ENCODE measurements at places on chromosomes 5 and 9.
A peak's percentile ranks its signal among the peaks of the same experiment; 100 is the strongest.

DNA sequence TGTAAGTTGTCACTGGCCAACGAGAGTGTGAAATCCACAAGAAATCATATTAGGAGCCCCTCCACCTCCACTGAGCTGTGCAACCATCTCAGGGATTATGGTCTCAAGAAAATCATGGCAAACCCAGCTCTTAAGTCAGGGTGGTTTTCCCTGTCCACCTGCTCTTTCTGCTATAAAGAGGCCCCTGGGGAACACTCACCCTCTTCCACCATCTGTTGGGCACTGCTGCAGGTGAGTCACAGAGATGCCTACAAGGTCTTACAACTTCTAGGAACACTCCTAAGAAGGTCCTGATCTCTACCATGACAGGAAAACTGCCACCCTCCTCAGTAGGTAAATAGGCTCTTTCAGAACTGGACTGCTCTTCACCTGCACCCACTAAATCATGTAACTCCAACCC is 61.8 kb downstream of the DRD1 start:
- DNase-seq, result no peak

DNA sequence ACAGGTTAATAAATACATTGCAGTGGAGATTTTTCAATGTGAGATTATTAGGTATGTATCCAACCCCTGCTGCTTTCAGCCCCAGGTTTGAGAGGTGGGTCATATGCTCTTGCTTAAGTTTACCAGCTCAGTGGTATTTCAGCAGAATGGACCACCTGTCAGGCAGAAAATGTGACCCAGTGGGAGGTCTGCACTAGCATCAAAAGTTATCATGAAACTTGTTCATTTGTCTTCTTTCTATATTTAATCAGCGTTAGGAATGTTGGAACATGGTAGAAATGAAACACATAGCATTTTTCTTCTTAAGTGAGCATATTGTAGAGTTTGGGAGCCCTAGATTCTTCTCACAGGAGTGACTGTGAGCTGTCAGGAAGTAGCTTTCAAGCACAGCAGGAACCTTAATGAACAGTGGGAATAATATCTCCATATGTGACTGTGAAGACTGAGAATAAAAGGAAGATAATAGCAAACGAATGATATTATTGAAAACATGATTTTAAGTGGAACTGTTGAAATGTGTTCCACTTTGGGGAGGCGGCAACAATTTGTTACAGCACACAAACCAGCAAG is 596.9 kb upstream of the CDH6 start:
- DNase-seq, result no peak

GRCh38 chr5:179876610-179876952 is 18.0 kb upstream of the MRNIP start:
- no peak for DNase-seq

GRCh38 chr9:4678679-4679267 is 596 bp upstream of the CDC37L1 start:
- DNase-seq, result no peak

GRCh38 chr5:39794513-39795210 is 369.9 kb upstream of the DAB2 start:
- no peak for DNase-seq

- DNase-seq, result no peak
Observed at GRCh38 chr9:3827175-3827574, 301.4 kb upstream of the RFX3 start.

- DNase-seq, result no peak
Observed at GRCh38 chr9:123441769-123442168, 85.8 kb downstream of the CRB2 start.

DNA sequence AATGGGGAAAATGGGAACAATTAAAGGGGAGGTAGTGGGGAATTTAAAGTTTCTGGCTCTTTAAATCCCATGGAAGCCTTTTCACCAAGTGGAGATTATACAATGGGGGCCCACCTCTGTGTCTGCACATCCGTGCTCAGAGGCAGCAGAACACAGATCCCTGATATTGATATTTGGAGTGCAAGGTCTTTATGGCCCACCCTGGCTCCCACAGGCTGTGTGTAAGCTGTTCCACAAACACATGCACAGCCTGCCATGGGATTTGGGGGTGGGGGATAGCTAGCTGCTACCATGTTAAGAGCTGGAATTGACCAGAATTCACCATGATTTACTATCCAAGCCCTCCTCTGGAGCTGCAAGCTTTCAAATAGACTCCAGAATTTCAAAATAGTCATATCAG is 55.9 kb downstream of the RASGEF1C start:
- DNase-seq, result no peak

DNA sequence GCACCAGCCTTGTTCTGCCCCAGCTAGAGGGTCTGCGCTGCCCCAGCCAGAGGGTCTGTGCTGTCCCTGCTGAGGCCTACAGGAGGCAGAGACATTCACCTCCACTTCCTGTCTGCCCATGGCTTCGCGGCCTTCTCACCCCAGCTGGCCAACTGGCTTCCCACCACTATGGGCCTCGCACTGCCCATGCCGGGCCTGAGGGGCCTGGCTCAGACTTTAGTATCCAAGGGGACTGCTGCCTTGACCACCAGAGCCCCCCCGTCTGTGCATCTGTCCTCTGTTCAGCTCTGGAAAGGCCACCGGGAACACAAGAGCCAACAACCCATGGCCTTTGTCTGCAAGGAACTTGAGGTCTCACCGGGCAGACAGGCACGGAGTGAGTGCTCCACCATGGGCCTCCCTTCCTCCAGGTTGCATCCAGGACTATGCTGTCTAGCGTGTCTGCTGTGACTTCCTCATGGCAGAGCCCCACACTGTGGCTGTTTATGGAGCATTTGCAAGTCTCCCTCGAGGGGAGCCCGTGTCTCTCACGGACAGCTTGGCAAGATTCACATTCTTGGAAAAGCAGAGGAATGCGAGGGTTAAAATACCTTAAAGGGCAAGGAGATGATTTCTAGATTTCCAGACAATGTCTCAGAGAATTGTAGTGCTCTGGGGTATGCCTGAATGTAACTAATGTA is 1.7 kb downstream of the DCANP1 start:
- no peak for DNase-seq

DNA sequence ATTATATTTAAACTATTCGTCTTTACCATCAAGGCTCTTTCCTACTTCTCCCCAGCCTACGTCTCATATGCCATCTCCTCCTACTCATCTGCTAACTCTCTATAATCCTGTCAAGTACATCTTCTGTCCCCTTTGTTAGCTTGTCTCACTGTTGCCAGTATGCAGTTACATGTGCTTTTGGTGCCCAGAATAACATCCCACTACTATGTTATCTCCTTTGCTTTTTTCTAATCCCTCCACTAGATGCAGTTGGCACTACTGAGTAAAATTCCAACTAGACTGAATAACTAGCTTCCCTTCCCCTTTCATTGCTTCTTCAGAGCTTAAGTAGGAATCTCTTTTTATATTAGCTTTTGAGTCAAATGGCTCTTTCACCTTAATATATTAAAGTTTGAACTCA is 3.0 kb upstream of the ARRDC3 start:
- no peak for DNase-seq

- DNase-seq, result no peak
Observed at GRCh38 chr5:149044453-149045088, 18.3 kb downstream of the SH3TC2 start.

DNA sequence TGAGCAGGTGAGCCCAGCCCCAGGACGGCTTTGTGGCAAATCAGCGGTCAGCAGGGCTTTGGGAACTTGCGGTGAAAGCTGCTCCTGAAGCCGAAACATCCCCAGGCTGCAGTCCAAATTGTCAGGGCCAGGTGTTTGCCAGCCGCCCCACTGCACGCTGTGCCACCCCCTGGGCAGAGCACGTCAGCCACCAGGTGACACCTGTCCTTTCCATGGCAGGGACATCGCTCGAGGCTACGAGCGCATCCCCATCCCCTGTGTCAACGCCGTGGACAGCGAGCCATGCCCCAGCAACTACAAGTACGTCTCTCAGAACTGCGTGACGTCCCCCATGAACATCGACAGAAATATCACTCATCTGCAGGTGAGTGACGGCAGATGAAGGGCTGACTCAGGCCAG is 64.4 kb upstream of the CACNA1B start:
- DNase-seq, result no peak

DNA sequence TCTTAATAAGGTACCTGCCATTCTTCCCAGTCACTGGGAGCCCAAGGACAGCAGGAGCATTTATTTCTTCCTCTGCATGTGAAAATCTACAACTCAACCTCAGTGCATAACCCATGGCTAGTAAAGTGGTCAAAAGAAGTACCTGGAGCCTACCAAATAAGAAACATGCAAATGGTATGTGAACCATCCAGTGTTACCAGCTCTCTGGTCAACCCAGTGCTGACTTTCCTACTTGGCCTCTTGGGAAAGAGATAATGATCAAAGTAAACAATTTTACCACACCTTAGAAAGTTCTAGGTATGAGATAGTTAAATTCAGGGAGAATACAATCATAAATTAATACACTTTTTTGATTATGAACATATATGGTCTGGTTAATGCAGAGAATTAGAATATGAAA is 325.6 kb downstream of the ENC1 start:
- no peak for DNase-seq

DNA sequence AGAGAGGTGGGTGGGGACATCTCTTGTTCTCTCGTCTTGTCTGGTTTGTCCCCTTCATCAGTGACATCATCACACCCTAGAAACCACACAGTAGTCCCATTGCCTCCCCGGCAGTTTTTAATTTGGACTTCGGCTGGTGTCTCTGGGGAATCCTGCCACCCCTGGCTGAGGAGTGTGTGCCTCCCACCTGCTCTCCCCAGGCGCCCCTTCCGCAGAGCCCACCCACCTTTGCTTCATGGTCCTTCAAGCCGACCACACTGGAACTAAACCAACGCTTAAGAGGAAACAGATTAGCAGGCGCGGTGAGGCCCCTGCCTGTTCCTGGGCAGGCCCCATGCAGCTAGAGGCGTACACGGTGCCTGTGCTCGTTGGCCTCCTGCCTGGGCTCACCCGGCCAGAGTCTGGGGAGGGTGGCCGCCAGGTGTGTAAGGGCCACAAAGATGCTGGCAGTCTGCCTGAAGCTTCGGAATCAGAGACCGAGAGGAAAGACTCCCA is 107.6 kb upstream of the SPRY4 start:
- peak; percentile 46 for DNase-seq

DNA sequence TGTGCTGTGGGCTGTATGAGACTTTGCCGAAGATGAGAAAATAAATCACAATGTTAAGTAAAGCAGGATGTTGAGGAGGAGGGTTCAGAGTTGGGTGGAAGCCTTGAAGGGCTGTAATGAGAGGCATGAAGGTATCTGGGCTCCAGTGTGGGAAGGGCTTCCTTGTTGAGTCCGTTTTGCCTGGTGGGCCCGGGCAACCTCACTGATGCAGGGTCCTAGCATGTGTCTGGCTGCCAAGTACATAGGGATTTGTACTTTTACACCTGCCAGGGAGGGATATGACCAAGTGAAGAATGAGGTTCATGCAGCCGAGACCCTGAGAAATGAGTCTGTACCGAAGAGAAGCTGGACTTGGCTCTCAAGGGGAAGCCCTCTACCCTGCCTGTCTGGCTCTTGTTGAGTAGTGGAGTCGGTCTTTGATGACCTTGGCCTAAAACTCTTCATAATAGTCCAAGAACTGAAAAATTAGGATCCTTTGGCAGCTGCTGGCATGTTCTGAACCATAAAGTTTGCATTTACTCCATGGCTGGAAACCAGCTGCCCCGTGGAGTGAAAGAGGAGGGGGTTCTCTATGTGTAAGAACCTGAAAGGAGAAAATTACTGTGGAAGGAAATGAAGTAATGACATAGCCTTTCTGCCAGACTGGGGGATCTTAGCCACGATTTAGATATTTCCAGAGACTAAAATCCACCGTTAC is 59.0 kb upstream of the DPYSL3 start:
- no peak for DNase-seq

DNA sequence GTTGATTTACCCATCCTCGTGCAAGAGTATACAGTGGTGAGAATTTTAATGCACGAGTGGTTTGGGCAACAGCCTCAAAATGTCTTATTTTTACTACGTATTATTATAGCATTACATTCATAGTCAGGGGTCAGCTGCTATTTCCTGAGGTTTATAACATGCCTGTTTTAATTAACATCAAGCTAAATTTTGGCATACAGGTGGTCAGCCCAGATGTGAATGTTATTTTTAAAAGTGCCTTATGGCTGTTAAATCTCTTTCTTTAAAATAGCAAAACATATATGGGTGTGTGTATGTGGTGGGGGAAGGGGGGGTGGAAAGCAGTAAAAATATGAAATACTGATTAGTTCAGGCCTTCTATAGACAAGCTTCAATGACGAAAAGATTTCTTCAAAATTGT is 424.5 kb upstream of the CLINT1 start:
- DNase-seq, result no peak

DNA sequence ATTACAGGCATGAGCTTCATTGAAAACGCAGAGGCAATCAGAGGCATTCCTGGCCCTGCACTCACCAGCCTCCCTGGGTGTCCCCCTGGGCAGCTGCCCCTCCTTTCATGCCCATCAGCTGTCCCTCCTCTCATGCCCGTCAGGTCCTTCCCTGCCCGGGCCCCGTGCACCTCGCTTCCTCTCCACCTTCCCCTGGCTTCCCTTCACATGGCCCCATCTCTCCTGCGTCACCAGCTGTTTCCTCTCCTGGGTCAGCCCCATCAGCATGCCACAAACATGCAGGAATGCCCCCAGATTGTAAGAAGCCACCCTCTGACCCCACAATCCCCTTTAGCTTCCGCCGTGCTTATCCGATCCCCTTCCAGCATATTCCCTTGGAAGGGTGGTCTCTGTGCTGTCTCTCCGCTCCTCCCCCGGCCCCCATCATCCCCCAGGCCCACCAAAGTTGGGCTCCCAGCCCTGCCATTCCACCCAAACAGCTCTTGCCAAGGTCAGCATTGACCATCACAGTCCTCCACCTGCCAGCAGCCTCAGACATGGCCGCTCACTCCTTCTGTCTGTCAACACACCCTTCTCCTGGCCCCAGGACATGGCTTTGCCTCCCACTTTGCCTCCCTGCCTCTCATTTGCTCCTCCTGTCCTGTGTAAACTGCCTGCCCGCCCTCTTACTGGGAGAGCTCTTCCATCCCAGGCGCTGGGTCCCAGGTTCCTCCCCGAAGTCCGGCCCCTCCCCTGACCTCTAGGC is 98.6 kb upstream of the IER5L start:
- no peak for DNase-seq

GRCh38 chr9:5500441-5501235 is 9.7 kb upstream of the PDCD1LG2 start:
- no peak for DNase-seq

GRCh38 chr9:61667559-61668121 is 477.8 kb downstream of the SPATA31A7 start:
- DNase-seq, result no peak

All from NCI-H1436 treated with DMSO at 0.1 percent for 48 hours (cell line).